ENCODE measurements at places on chromosomes 4 and X. TPM values are rescaled to one million over a fixed set of nuclear protein-coding genes. Genes with fewer than 3 reads are reported as not detected.

Gene TMSB15A
- 0.85 TPM for total RNA-seq

Gene BTC
- total RNA-seq = 1.3 TPM

Gene ARR3
- total RNA-seq = not detected

Gene CFAP47
- not detected for total RNA-seq

Gene HMGB2
- 118 TPM for total RNA-seq

Gene FAAH2
- 0.18 TPM for total RNA-seq

Gene CNGA1
- total RNA-seq = not detected

Gene USP17L13
- not detected for total RNA-seq

Gene SOWAHD
- total RNA-seq = not detected

Gene CACNA1F
- not detected for total RNA-seq

Gene CLTRN
- total RNA-seq = 0.97 TPM

Gene ASB12
- total RNA-seq = not detected

Gene GYPE
- total RNA-seq = not detected

Gene DKK2
- not detected for total RNA-seq

Gene AKAP4
- total RNA-seq = not detected

Gene TAF7L
- not detected for total RNA-seq

Gene PRDM8
- total RNA-seq = 0.27 TPM

Gene ATP8A1
- total RNA-seq = 0.03 TPM

Gene ANOS1
- 0.15 TPM for total RNA-seq

Gene PAGE5
- total RNA-seq = not detected

Gene PITX2
- 0.72 TPM for total RNA-seq

Gene RASSF6
- 0.80 TPM for total RNA-seq

Gene TRPC5OS
- not detected for total RNA-seq

Gene SPANXA1
- total RNA-seq = not detected

Gene KLKB1
- not detected for total RNA-seq

Gene HERC6
- 3.5 TPM for total RNA-seq

Gene MEPE
- total RNA-seq = not detected

Gene PF4V1
- not detected for total RNA-seq

Gene ARX
- 0.49 TPM for total RNA-seq

Gene C4orf36
- 1.4 TPM for total RNA-seq

Gene GIMD1
- total RNA-seq = not detected

Gene RAB33A
- total RNA-seq = 0.26 TPM

Gene ENPEP
- 0.14 TPM for total RNA-seq

Gene GPR119
- total RNA-seq = not detected

Gene ARSD
- total RNA-seq = 12.0 TPM

Gene CT45A3
- total RNA-seq = not detected

Gene CSAG2
- total RNA-seq = not detected

Gene XK
- 0.34 TPM for total RNA-seq

Gene KCNE5
- total RNA-seq = 0.09 TPM

Gene UGT8
- 0.15 TPM for total RNA-seq

Gene OTC
- total RNA-seq = not detected

Gene SSX4
- total RNA-seq = not detected

Gene RAB40A
- total RNA-seq = not detected
